ENCODE measurements at places on chromosomes 12 and 14.

- no peak for DNase-seq
These were observed 47.8 kb downstream of the CCDC88C start for GRCh38 chr14:91369628-91370445.

DNA sequence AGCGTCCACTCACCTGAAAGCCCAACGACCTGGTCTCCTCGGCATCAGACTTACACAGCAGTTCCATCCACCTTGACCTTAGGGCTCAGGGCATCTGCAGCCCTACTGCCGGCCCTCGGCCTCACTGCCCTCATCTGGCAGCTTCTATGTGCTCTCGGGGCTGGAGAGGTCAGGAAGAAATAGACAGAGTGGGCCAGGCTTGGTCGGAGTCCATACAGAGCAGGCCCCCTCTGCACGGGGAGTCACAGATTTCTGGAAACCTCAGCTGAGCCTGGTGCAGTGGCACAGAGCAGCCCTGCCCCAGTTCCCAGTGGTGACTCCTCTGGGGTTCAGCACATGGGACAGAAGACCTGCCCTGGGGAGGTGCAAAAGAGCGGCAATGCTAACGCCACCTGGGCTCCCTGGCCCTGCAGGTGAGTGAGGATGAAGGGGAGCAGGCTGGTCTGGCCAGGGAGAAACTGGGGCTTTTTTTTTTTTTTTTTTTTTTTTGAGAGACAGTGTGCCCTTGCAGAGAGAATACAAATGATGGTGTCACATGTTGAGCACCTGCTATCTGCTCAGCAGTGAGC, 190.1 kb upstream of the PRMT8 start:
- DNase-seq, result no peak

DNA sequence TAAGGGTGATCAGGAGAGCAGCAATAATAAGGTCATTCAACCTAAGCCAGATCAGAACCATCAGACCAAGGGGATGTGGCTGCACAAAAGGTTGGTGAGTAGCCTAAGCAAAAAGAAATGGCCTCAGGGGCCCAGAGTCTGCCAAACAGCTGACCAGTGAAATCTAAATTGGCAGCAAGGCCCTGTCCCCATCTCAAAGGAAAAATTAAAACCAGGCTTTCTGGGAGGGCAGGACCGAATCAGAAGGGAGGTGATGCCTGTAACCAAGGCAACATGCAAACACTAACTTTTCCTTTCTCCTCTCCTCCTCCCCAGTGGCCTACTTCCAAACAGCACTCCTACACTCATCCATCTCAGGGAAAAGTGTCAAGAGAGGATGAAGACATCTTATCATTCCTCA, 256.4 kb downstream of the NUAK1 start:
- DNase-seq, result no peak

DNA sequence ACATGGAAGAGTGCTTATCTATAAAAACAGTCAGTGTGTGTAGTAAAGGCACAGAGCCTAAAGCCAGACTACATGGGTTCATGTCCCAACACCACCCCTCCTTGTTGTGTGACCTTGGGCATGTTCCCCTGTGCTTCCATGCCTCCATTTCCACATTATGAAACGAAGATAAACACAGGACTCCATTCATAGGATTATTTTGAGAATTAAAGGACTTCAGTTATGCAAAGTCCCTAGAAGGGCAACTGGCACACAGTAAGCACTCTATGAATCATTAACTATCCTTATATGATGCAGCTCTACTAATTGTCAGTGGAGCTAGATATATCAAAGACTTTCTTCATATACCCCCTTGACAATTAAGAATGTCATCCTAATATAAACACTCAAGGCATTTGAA, 17.8 kb downstream of the IFNG-AS1 start:
- no peak for DNase-seq

DNA sequence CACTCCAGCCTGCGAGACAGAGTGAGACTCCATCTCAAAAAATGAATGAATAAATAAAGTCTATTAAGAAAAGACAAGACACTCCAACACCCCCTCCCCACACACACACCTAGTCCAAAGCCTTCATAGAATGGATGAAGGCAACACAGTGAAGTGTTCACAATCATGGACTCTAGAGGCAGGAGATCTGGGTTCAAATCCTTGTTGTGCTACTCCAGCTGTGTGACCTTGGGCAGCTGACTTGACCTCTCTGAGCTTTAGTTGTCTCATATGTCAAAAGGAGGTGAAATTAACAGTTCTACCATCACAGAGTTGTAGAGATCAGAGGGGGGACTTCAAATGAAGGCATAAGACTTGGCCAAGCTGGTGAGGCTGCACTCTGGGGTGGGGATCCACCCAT, 95.8 kb upstream of the MAP1LC3B2 start:
- DNase-seq, result no peak

DNA sequence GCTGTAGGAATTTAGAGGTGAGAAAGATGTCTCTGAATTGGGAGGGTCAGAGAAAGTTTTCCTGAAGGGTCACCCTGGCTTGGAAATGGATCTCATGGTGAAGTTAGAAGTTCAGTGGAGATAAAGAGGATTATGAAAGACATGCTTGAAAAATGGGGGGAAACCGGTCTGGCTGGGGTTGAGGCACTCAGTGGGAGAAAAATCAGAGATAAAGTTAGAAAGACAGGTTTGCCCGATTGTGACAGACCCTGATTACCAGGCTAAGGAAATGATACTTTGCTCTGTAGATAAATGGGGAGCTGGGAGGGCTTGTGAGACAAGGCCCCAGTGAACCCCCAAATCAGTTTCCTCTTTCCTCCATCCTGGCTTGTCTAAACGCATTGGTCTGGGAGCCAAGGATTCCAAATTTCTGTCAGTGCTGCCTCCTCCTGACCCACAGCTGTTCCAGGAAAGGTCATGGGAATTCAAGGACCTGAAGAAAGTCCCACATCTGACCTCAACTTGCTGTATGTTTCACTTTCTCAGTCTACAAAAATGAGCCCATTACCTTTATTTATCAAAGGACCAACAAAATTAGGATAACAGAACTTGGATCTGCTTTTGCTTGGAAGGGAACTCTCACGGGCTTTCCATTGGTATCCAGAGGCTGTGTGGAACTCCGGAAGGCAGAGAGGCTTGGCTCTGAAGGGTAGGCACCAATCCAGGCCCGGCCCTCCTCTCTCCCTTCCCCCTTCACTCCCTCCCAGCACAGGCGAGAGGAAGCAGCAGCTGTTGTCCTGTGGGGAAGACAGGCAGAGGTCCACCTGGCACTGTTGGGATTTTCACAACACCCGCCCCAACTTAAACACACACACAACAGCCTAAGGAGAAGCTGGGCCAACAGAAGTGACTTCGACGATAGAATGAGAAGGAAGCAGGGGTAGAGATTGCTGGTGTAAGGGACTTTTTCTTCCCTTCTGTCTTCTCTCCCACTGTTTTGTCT, 3.4 kb upstream of the RNASE7 start:
- DNase-seq, result no peak

DNA sequence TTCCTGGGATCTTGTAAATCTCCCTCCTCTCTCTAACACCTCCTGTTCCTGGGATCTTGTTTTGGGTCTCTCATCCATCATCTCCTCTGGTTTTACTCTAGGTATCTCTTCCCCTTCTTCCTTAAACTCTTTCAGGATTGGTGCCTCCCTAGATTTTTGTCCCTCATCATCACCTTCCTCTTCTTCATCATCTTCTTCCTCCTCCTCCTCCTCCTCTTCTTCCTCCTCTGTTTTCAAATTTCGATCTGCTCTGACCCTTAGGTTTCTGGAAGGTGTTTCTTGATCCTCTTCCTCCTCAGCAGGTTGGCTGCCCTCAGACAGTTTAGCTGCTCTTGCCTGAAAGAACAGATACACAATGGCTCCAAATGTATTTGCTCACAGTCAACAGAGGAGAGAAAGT, 14.5 kb downstream of the ACIN1 start:
- no peak for DNase-seq

DNA sequence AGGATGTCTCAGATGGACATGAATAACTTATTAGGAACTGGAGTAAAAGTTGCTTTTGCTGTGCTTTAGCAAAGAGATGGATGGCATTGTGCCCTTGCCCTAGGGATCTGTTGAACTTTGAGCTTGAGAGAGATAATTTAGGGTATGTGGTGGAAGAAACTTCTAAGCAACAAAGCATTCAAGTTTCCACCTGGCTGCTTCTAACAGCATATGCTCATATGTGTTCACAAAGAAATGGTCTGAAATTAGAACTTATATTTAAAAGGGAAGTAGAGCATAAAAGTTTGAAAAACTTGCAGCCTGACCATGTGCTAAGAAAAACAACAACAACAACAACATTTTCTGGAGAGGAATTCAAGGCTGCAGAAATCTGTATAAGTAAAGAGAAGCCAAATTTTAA, 7.9 kb upstream of the CPSF6 start:
- no peak for DNase-seq

- DNase-seq, result peak; percentile 81
These were observed at the start of gene KIF5A for GRCh38 chr12:57549909-57550640. Gene KIF5A, plus strand, starts transcription at chr12:57550044. Its CDS starts 228 bp downstream, at chr12:57550272.

- DNase-seq, result no peak
These were observed 9.8 kb downstream of the GPR135 start for GRCh38 chr14:59455411-59455810.

DNA sequence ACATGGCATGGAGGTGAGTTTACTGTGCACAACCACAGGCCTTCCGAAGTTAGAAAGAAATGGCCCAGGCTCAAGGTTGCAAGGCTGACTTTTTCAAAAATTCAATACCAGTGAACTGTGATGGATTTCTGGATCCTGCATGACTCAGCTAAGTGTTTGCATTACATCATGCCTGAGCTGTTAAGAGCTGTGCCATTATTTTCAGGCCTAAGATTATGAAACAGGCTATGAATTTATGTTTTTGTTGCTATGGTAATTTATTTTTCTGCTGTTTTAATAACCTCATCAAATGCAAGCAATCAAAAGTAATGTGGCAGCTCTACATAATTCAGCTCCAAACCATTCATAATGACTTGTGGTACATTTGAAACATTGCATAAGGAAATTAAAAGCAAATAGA, 457.7 kb upstream of the TMEM132C start:
- no peak for DNase-seq

GRCh38 chr12:22250762-22251161, 83.7 kb downstream of the ST8SIA1 start:
- DNase-seq, result no peak

GRCh38 chr12:31961137-31961536, 1.9 kb downstream of the RESF1 start:
- no peak for DNase-seq

- DNase-seq, result no peak
These were observed 144.5 kb upstream of the FBXO33 start for GRCh38 chr14:39576736-39577135.
